Renal pelvis (tissue), 12 donors: ENCODE measurements at places on chromosomes 11 and 22.

- no peak for DNase-seq
Observed at GRCh38 chr11:68806931-68807844, 34.5 kb downstream of the CPT1A start.

GRCh38 chr11:117535201-117535849 lies 207.7 kb downstream of the CEP164 start:
- no peak for DNase-seq

GRCh38 chr22:30327864-30328345 lies 1.2 kb upstream of the TBC1D10A start:
- no peak for DNase-seq

DNA sequence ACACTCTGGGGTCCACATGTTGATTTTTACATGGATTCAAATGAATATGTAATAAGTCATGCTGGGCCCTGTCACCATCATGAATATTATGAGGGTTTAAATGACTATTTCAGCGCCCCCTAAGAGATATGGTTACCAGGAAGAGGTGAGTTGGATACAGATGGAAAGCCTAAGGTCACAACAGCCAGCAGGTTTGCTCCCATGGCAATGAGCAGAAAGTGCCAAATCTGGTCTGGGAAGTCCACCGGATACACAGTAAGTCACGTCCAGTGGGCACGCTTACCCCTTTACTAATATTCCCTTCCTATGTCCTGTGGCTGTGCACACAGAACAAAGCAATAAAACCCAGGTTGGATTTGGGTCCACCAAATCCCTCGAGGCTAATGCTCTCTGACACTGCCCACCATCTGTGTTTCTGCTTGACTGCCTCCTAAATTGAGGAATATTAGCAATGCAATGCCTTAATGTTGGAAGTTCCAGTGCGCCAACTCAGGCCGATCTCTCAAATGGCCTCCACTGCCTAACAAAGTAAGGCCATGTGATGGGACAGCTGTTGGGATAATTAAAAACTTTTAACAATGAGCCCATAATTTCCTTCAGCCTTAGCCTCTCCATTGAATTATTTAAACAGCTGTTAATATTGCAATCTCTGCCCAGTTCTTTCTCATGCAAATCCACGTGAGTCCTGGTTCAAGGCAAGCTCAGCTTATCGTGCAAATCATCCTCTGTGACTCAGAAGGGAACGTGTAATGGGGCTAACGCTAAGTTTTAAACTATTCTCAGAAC lies 97.6 kb downstream of the SLC1A2 start:
- DNase-seq: no peak

- no peak for DNase-seq
Observed at GRCh38 chr11:8138526-8138925, 30.3 kb downstream of the RIC3 start.

- no peak for DNase-seq
Observed at GRCh38 chr22:40231618-40232313, 54.0 kb downstream of the TNRC6B start.

DNA sequence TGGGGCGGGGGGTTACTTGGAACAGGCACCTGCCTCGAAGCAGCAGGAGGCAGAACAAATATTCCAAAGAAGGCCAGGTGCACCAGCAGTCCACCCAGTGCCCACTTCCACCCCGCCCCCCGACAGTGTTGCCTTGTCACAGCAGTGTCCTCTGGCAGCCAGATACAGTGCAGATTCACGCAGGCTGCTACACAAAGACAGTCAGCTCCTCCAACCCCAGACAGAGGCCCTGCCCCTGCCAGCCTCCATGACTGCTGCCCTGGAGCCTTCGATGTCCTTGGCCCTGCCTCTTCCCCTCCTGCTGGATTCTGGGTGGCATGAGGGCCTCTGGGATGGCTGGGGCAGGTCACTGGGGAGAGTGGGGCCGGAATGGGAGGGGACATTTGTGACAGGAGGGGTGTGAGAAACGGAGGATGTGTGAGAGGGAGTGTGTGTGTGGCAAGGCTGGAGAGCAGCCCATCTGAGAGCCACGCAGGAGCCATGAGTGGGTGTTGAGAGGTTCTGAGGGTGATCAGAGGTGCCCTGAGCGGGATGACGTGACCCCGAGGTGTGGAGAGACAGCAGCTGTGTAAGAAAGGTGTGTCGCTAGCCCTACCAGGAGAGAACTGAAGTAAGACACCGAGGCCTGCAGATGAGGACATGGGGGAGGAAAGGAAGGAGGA lies 173.7 kb downstream of the CEP164 start:
- DNase-seq: no peak

- DNase-seq: no peak
Observed at GRCh38 chr11:31437742-31438435, 68.2 kb downstream of the DNAJC24 start.

GRCh38 chr11:65855927-65856363 lies 2.0 kb downstream of the CFL1 start:
- DNase-seq: no peak

DNA sequence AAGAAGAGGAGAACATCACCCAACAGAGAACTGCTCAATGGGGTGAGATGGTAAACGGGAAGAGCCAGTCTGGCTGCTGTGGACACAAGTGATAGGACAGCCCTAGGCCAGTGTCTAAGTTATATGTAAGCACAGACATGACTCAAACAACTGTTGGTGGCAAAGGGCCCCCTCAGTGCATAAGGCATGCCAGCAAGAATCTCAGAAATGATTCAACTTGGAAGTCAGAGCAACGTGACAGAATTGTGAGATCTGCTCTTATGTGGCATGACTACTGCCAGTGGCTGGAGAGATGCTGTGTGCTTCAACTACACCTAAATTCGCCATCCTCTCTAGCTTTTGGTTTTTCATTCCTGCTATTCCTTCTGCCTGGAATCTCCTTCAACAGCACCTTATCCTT lies 7.4 kb downstream of the SLN start:
- DNase-seq: no peak

GRCh38 chr11:134785059-134785458 lies 373.0 kb upstream of the B3GAT1 start:
- no peak for DNase-seq

DNA sequence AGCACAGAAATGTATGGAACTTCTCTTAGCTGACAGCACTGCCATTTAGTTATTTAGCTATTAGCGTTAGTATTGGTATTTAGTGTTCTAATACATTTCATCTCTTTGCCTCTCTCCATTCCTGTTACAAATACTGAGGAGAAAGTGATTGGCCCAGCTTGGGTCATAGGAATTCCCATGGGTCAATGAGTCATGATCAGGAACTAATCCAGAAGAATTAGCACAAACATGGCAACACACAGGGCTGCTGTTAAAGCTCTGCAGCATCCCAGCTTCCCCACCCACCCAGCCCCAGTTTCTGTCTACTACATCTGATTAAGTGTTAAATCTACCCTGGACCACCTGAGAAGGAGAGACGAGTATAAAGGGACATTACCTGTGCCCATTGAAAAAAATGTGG lies 36.1 kb downstream of the PDGFD start:
- no peak for DNase-seq

DNA sequence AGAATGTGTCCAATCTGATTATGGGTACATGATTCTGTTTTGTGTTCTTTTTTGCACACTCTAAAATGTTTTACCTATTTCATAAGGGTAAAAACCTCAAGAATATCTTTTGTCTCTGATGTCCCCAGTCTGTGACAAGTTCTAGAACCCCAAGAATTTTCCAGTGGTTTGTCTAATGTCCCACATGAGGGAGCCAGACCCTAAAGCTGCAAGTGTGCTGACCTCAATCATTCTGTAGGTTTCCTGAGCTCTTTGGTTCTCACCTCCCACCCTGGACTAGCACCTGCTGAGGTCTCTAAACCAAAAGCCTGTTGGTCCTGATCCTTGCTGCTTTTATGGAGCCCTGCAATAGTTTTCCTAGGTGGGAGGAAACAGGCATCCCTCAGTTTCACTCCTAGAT lies 149.8 kb upstream of the MPPED2 start:
- DNase-seq: no peak

DNA sequence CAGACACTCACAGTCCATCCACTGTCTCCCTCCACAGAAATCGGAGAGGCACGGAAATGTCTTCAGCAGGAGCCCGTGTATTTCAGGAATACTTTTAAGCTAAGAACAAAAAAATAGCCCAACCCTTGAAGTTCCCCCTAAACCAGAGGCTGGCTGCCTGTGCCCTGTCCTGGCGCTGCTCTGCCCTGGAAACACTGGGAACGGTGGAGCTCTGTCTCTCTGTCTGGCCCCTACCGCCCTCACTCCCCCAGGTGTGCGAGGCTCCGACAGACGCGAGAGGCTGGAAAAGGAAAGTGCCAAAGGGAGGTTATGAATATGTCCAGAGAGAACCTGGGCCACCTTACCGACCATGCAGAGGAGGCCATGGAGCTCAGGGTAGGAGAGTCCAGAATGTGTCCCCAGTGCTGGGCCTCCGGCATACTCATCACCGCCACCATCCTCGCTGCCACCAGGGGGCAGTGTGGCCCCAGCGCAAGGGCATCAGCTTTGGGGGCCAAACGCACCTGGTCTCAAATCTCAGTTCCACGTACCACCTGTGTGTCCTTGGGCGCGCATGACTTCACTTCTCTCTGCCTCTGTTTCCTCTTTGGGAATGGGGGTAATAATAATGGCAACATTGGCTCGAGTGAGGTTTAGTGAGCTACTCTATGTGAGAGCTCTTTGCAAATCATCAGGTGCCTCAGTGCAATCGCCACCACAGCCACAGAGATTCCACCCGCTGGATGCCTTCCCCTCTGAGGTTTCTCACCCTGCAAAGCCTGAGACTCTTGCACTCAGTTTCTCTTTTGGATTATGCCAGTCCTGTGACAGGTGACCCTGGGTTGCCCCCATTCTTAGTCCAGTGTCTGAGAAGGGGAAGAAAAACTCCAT lies 10.4 kb upstream of the SLCO2B1 start:
- DNase-seq: no peak

- DNase-seq: no peak
Observed at GRCh38 chr11:3674189-3674588, 3.0 kb upstream of the CHRNA10 start.

DNA sequence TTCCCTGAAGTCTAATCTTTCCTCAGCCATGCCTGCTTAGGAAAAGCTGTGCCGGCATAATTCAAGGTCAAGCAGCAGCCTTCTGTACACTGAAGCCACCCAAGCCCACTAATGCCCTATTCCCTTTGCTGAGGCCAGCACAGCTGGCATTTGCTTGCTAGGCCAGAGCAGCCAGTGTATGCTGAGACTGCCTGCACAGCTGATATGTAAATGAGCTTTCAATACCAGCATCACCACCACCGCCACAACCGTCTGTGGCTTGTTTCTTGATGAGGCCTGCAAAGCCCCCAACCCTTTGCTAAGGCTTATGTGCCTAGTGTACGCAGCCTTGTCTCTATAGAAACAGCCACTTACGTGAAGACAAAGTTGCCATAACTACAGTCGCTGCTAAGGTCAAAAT lies 56.3 kb upstream of the TNRC6B start:
- DNase-seq: no peak

GRCh38 chr11:86230179-86230804 lies 14.3 kb upstream of the EED start:
- DNase-seq: no peak

- no peak for DNase-seq
Observed at GRCh38 chr11:28318871-28319270, 210.7 kb downstream of the METTL15 start.

DNA sequence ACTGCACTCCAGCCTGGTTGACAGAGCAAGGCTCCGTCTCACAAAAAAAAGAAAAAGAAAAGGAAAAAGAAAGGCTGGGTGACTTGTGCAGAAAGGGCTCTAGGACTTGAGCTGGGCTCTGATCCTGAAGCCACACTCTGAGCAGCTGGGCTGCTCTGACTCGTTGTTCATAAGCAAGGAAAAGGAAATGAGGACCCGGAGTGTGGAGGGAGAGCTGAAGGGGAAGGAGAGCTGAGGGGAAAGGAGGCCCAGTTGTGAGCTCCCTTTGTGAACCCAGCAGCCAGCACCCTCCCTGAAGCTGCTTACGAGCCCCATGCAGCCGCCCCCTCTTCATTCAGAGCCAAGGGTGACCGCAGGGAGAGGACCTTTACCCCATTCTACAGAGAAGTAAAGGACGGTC lies 12.3 kb upstream of the SH3BP1 start:
- DNase-seq: no peak

DNA sequence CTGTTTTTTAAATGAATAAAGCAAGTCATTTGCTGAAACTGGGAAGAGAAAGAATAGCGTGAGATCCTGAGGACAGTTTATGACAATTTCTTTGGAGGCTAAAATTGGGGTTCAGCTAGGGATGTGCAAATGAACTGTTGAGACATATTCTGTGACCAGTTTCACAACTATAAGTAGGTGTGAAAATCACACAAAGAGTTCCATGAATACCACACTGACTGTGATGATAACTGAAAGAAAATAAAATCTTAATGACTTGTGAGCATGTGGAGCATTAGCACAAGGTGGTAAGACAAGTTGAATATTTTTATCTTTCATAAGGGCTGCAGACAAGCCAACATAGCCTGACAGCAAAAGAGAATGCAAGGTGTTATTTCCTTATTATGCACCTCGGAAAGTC lies 61.1 kb upstream of the PDGFD start:
- DNase-seq: no peak

DNA sequence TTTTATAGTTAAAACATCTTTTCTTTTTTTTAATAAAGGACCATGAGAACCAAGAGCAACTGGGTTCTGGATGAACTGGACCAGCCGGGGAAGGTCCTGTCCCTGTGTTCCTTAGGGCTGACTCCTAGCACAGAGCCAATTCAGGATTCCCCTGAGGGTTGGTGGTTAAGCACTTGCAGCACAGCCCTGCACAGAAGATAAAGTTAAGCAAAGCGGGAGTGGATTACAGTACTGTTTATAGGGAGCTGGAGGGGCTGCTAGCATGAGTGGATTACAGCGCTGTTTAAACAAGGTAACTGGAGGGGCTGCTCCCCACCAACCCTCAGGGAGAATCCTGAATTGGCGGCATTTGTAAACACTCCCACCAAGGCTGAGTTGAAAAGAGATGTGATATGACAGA lies 90.6 kb downstream of the CELSR1 start:
- no peak for DNase-seq

- peak; percentile 30 for DNase-seq
Observed at GRCh38 chr11:250740-251299, 14.0 kb downstream of the PSMD13 start.

DNA sequence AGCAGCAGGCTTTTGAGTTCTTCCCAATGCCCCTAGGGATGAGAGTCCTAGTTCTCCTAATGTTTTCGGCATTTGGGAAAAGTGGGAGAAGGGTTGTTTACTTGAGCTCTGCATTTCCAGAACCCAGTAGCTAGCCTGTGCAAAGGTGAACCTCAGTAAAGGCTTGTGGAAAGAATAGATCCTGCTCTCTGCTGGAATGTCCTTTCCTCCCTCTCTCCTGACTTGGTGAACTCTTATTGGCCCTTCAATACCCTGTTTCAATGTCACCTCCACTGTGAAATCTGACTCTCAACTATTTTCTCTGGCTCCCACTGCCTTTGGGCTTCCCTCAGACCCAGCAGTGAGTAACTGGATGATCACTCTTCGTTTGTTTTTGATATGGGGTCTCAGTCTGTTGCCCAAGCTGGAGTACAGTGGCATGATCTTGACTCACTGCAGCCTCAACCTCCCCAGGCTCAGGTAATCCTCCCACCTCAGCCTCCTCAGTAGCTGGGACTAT lies 2.4 kb upstream of the UVRAG start:
- DNase-seq: no peak

- peak; percentile 88 for DNase-seq
Observed at GRCh38 chr11:109946322-109946846, 146.8 kb upstream of the ZC3H12C start.
